ENCODE measurements at places on chromosomes 11 and 22.

GRCh38 chr11:45410391-45411227 is 124.5 kb upstream of the SYT13 start:
- no peak for DNase-seq

DNA sequence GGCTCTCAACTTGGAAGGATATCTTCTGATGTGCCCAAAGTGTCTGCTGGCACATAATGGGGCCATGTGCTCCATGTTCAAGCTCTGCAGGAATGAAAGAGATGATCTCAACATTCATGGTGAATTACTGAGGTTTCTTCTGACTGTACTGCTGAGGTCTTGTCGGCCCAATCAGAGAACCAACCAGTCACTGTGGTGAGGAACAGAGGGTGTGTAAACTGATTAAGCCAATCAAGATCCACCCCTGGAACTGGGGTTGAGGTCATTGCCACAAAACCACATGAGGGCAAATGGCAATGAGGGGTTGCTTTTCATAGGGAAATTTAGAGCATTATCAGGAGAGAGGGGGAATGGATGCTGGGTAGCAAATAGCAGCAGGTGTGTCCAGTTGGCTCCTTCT is 152.3 kb upstream of the RAG2 start:
- DNase-seq, result no peak

DNA sequence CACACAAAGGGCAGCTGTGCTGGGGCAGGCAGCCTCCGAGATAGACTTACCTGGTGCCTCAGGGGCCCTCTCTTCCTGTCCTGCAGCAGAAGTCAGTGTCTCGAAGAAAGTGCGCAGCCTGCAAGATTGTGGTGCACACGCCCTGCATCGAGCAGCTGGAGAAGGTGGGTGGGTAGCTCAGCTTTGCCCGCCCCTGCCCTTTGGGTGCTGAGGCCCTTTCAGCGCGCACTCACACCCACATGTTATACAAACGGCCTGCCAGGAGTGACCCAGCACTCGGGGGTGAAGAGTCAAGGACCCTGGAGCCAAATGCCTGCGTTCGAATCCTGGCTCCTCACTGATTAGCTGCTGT is 13.6 kb upstream of the MDK start:
- DNase-seq, result no peak

GRCh38 chr11:19753451-19754106 is 40.9 kb downstream of the NAV2 start:
- DNase-seq, result no peak

- DNase-seq, result no peak
These were observed 539 bp downstream of the SIRT3 start for GRCh38 chr11:235609-235996.

GRCh38 chr22:35996596-35996995 is 32.0 kb downstream of the RBFOX2 start:
- DNase-seq, result no peak

GRCh38 chr22:19407649-19408606 is 23.6 kb downstream of the HIRA start:
- no peak for DNase-seq

DNA sequence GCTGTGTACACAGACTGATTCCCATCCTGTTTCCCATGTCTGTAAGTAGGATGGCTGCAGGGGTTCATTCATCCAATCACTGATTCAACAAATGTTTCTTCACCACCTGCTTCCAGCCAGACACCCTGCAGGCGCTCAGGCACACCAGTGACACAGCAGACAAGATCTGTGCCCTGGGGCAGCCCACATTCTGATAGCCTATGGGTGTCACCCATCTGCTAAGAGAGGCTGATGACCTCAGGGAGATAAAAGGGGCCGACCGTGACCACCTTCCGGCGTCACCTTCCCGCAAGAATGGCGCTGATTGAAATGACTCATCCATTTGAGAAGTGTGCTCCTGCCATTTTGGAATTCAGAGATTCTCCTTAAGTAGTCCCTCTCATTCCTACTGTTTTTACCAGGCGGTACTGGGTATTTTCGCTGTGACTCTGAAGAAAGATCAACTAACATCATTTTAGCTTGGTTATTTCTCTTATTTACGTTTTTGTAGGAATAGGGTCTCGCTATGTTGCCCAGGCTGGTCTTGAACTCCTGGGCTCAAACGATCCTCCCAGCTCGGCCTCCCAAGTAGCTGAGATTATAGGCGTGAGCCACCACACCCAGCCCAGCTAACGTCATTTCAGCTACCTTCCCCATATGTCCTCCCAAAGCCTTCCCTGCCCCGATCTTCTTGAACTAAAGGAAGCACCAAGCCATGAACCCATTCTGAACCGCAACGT is 73.2 kb upstream of the BID start:
- DNase-seq, result no peak

DNA sequence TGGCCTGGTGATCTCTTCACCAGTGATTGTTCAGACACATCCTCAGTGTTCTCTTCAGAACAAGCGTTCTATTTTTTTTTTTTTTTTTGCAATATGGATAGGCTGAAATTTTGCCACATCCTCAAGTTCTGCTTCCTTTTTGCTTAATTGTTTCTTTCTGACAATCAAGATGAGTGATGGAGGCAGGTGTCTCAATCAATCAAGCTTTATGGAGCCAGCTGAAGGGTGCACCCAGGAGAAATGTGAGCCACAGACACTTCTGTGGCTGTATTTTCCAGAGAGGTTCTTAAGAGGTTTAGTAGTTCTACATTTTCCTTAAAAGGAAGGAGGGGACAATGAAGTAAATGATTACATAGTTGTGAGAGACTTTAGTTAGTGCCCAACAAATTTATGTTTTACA is 43.9 kb upstream of the ASPHD2 start:
- DNase-seq, result no peak

GRCh38 chr22:34878171-34878570 is 187.8 kb upstream of the ISX start:
- no peak for DNase-seq

DNA sequence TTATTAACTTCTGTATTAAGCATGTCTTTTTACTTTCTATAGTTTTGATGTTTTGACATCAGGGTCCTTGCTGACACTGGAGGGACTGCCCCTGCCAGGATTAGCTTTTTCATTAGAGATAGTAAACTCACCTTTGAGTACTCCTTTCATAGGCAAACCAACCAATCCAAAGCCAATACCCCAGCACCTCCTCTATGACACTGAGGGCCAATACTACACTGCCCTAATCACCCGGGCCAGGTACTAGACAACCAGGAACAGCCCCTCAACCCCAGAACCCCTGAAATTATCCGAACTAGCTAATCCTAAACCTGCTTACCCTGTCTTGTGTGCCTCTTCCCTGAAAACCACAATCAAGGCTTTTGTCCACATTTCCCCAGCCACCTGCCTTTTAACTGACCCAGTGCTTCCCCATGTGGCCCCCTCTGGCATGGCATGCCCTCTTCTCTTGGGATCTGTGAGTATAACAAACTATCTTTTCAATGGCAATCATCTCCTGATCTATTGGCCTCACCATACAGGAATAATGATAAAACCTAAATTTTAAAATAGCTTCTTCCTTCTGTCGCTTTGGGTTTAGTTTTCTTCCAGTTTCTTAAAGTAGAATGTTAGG is 31.2 kb downstream of the RAB6A start:
- no peak for DNase-seq

DNA sequence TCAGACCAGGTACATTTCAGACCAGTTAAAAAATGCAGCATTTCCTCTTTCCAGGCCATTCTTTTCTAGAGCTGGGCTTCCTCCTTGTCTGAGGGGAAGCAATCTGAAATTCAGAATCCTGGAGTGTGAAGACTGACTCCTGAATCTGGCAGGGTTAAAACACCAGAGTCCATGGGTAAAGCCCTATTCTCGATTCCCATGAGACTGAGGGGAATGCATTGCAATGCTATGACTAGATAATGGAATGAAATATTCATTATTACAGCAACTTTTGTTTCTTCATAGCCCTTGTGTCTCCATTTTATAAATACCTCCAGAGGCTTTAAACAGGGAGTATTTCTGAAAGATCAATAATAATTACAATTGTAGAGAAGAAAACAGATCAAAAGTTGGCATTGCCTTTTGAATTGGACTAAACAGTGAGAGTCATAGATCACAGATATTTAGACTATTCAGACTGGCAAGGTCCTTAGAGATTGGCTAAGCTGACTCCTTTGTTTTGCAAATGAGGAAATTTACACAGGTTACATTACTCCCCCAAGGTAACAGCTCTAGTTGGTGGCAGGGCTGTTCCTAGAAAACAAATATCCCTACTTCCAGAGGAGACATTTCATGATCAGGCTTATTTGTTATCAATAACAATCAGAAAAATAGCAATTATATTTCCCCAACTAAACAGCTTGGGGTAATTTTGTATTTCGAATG is 632.6 kb upstream of the KIRREL3 start:
- DNase-seq, result no peak

GRCh38 chr11:123783536-123783935 is 22.6 kb downstream of the OR6M1 start:
- no peak for DNase-seq

DNA sequence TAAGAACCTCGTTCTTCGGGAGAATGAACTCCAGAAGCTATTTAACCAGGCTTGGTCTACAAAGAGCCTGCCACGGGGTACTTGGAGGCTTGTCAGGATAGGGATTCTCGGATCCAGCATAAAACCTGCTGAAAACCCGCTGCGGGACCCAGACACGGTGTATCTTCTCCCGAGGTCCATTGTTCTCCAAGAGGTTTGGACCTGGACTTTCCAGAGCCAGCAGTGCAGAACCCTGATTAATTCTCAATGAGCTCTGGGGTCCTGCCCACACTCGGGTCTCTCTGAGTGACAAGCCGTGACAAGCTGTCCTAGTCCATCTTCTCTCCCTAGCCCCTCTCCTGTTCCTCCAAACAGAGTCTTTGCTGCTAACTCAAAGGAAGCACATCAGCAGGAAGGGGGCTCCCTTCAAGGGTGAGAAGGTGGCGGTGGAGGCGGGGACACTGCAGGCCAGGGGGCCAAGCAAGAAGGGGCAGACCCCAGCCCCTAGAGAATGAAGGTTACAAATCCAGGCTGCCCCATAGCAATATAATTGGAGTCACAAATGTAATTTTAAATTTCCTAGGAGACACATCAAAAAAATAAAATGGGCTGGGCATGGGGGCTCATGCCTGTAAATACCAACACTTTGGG is 12.2 kb downstream of the SHANK2 start:
- no peak for DNase-seq

GRCh38 chr11:59943997-59944714 is 5.9 kb downstream of the OOSP1 start:
- DNase-seq, result no peak
